ENCODE measurements at places on chromosomes 6 and 20. TPM values are rescaled to one million over a fixed set of nuclear protein-coding genes. Genes with fewer than 3 reads are reported as not detected.

- no peak for DNase-seq
Measured at GRCh38 chr20:15923030-15923776, 650.0 kb downstream of the KIF16B start.

- no peak for DNase-seq
Measured at GRCh38 chr6:165692106-165692653, 29.1 kb upstream of the PDE10A start.

GRCh38 chr20:38730989-38731737, 6.9 kb downstream of the SLC32A1 start:
- no peak for DNase-seq

- DNase-seq = no peak
Measured at GRCh38 chr6:146884728-146885127, 286.0 kb downstream of the ADGB start.

DNA sequence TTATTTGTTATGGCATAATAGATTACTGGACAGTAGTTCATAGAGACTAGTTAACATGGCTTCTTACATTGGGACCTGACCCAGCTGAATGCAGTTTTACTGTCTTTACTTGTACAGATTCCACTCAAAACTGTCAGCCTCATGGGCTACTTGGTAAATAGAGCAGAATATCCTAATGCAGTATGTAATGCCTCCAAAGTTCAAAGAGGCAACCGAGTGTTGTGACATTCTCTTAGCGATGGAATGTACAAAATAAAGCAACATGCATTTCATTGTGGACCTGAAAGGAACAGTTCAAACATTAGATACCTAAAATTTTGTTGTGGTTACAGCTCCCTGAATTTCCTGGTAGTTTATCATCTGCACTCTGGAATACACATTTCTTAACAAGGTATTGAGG, 29.1 kb upstream of the RGS17 start:
- no peak for DNase-seq

GRCh38 chr20:17576215-17576614, 6.3 kb downstream of the DSTN start:
- no peak for DNase-seq

DNA sequence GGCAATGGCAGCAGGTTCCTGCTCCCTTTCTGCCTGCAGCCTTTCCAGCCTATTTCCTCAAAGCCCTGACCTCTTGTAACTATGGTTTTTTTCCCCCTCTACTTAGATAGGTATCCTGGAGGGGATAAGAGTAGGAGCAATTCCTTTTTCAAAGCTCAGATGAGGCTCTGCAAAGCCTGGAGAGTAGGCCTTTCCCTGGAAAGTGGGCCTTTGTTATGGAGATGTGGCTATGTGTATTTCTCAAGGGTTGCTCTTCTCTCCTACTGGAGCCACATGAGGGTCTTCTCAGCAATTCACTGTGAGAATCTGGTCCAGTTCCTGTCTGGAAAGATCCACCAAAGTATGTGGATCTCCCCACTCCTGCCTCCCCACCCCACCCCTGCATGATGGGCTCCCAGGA, 96.0 kb downstream of the DTD1 start:
- DNase-seq = no peak

DNA sequence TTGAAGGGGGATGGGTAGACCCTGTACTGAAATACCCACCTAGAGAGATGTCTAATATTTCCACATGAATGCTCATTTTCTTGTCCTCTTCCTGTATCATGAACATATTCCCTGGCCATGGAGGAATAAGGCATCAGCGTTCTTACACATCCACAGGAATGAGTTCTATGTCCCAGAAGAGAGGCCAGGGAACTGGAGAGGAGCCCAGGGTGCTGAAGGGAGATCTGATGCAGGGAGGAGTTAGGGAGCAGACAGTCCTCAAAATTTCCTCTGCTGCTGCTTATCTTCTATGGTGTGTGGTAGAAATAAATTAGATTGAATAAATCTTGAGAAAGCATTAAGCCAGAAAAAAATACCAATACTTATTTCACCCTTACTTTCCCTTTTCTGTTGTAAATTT, 295.0 kb downstream of the KCNQ5 start:
- DNase-seq = no peak

- DNase-seq = no peak
Measured at GRCh38 chr20:50655311-50655880, 35.9 kb downstream of the RIPOR3 start.

DNA sequence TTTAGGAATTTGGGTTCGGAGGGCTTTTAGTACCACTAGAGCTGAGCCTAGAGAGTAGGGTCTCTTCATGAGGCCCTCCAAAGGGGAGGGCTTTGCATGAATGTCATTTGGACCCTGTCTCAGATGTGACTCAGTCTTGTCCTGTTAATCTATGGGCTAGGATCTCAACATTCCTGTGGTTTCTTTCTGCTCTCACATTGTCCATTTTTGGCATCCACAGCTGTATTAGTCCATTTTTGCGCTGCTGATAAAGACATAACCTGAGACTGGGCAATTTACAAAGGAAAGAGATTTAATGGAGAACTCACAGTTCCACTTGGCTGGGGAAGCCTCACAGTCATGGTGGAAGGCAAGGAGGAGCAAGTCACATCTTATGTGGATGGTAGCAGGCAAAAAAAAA, 61.0 kb downstream of the CRYBG1 start:
- DNase-seq = no peak

- no peak for DNase-seq
Measured at GRCh38 chr6:84043555-84043954, 10.0 kb downstream of the MRAP2 start.

GRCh38 chr6:19848465-19849029, 11.4 kb downstream of the ID4 start:
- no peak for DNase-seq

DNA sequence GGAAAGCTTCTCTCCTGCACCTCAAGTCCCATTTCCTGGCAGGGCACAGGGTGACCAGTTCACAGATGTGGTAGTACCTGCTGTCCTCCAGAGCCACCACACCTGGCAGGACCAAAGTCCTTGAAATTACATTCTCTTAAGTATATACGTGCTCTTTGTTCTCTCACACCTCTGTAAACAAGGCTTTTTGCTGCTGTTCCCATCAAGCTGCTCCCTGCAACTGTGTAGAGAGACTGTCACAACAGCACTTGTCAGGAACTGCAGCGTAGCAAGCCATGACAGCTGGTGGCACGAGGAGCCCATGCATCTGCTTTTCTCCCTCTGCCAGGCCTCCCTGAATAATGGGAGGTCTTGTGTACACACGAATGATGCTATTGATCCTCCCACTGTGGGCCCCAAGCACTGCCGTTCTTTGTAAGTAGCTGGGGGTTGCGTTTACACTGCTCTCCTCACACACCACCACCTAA, 431.8 kb downstream of the CD83 start:
- no peak for DNase-seq

DNA sequence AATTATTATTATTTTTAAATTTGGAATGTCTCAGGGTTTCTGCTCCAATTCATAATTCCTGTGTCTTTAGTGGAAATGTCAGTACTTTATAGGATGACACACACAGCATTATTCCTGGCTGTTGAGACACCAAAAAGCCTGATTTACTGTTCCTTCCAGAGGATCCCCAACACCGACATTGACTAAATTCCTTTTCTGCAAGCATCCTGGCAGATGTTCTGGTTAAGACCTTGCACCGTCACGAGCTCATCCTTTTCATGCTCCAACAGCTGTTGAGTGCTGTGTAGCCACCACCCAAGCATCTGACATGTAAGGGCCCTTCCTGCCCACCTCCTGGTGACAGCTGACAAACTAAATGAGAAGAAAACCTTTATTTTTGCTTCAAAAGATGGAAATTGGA, 284.3 kb upstream of the SULF2 start:
- no peak for DNase-seq

DNA sequence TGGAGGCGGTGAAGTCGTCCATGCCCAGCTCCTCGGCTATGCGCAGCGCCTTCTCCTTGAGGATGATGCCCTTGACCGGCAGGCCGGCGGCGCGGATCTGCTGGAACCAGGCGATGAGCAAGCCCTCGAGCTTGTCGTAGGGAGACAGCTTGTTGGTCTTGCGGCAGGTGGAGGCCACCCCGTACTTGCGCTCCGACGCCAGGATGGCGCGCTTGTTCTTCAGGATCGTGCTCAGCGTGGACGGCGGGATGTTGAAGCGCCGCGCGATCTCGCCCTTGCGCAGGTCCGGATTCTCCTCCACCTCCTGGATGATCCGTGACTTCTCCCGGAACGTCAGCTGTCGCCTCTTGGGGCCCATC, 435 bp downstream of the CENPB start:
- DNase-seq = no peak

DNA sequence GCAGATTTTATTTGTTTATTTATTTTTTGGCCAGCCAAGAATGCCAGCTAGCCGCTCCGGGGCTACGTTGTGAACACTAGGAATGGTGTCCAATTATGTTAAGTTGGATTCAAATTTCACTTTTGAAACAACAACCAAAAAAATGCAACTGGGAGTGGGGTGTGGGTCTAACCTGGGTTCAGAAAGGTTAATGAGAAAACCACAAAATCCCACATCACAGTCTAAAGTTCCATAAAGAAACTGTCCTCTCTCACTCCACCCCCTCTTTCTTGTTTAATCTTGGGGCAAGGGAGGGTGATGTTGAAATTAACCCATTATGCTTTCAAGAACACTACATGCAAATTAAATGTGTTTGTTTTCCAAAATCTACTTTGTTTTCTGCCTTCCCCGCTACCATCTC, 77.2 kb downstream of the LINC00237 start:
- DNase-seq = no peak

DNA sequence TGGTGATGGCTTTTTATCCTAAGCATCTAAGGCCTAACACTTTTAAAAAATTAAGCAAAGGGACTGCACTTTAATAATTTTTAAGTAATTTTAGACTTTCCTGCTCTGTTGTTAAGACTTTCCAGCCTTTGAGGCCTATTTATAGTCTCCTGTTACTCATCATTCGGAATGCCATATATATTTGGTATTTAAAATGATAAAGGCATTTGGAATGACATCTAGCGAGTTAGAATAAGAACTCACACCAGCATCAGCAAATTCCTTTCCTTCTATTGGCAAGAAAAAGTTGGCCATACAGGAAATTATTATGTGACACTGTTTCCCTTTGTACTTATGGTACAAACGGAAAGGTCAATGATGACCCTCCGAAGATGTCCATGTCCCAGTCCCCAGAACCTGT, 88.1 kb upstream of the STMND1 start:
- DNase-seq = no peak

DNA sequence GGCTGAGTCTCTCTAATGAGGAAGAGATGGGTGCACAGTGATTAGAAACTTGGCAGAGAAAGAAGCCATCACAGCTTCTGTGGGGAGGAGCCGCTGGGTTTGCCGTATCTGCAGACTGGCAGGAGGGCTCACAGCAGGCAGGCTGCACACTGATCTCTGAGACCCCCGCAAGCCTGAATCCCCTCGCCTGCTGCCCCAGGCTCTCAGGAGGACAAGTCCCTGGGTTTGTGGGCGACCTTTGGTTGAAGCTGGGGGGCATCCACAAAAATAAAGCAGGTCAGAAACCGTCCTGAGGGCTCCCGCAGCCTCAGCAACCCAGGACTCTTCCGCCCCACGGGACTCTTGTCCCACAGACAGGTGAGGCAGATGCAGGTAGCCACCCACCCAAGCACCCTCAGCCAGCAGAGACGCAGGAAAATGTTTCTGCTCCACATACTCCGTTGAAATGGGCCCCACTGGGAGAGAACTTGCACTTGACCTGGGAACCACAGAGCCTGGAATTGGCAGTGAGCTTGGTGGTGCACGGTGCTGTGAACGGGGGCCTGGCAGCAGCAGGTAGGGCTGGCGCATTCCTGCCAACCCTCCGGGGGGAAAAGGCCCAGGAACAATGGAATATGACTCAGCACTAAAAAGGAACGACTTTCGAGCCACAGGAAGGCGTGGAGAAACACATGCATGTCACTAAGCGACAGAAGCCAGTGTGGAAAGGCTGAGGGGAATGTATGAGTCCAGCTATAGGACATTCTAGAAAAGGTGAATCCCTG, 89.9 kb downstream of the YTHDF1 start:
- DNase-seq = no peak

GRCh38 chr6:35370124-35370741, 27.9 kb downstream of the PPARD start:
- no peak for DNase-seq

DNA sequence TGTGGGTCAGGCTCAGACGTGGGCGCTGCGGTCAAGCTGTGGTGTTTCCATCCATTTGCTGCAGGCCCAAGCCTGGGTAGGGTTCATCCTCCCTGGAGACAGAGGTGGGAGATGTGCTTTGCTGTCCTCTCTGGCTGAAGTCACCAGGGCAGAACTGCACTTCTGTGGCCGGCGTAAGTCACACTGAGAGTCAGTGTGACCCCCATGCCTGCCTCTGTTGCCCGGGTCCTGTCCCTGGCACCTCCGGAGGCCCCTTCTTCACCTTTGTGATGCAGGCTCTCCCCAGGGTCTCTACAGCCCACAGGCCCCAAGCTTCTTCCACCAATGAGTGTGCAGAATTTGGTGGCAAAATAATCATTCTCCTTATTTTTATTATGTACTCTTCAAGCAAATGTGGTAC, 53.8 kb upstream of the DACT2 start:
- no peak for DNase-seq

ADAT2 gene
- total RNA-seq = 12.0 TPM

PPP1R3G gene
- total RNA-seq = 1.3 TPM

PRPH2 gene
- not detected for total RNA-seq

OARD1 gene
- total RNA-seq = 15.3 TPM

VGLL2 gene
- total RNA-seq = not detected

SLC2A10 gene
- total RNA-seq = 6.7 TPM

THBS2 gene
- 4.3 TPM for total RNA-seq

Data from esophagus squamous epithelium (tissue), 5 donors.